RPMI7951 (cell line): ENCODE measurements at places on chromosomes 5 and 9. TPM values are rescaled to one million over a fixed set of nuclear protein-coding genes. Genes with fewer than 3 reads are reported as not detected.

GRCh38 chr5:89728750-89729149 lies 680.8 kb downstream of the CETN3 start:
- DNase-seq: no peak

DNA sequence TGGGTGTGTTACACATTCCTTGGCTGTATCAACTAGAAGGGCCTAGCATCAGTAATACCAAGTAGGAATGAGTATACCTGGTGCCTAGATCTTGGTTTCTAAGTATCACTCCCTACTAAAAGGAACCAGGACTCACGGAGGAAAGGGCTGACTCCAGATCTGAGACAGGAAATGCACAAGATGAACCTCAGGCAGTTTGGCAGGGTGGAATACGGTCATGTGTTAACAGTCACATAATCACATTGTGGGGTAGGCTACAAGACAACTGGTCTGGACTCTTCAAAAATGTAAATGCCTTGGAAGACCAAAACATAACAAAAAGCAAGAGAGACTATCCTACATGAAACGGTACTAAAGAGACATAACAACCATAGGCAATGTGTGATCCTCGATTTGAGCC lies 158.8 kb downstream of the CRB2 start:
- no peak for DNase-seq

DNA sequence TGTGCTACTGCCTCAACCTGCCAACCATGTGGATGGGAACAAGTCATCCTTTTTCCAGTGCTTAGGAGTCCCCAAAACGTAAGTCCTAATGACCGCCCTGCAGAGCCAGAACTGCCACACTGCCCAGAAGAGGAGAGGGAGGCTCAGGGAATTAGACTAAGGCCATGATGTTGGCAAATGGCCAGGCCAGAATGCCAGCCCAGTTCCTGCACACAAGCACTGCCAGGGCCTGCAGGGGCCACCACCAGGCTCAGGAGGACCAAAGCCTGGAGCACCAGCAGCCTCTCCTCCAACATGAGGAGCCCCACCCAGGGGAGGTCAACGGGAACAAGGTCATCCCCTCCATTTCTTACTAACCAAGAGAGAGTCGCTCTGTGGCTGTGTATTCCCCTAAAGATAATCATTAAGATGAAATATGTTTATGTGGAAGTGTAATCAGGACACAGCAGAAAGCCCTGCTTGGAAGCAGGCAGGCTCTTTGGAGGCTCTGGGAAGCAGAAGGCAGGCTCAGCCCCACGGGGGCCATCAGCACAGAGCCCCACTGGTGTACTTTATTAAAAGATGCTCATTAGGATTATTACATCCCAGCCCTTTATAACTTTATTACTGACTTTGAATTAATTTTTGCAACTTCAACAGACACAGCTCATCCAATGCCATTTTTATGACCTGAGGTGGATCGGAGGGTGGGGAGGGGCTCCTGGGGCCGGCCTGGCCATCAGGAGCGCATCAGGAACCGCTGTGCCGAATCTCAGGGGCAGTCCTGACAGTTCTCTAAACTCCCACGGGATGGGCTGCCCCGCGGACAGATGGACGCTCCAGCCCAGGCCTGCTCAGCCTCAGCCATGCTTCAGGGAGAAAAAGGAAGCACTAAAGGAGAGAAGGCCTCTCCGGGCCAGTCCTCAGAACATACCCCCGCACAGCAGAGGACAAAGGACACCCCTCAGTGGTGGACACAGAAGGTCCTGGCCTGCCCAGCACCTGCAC lies 127.0 kb downstream of the ADAMTS2 start:
- DNase-seq: no peak

Gene FGD3
- not detected in 2 replicates for total RNA-seq
